ENCODE measurements at places on chromosomes 4 and X. TPM values are rescaled to one million over a fixed set of nuclear protein-coding genes. Genes with fewer than 3 reads are reported as not detected.

The UPF3B gene
- 21.0 TPM for total RNA-seq

The SUPT20HL1 gene
- not detected for total RNA-seq

GRCh38 chrX:140766024-140766611, 56.6 kb downstream of the LINC00632 start:
- no peak for DNase-seq

DNA sequence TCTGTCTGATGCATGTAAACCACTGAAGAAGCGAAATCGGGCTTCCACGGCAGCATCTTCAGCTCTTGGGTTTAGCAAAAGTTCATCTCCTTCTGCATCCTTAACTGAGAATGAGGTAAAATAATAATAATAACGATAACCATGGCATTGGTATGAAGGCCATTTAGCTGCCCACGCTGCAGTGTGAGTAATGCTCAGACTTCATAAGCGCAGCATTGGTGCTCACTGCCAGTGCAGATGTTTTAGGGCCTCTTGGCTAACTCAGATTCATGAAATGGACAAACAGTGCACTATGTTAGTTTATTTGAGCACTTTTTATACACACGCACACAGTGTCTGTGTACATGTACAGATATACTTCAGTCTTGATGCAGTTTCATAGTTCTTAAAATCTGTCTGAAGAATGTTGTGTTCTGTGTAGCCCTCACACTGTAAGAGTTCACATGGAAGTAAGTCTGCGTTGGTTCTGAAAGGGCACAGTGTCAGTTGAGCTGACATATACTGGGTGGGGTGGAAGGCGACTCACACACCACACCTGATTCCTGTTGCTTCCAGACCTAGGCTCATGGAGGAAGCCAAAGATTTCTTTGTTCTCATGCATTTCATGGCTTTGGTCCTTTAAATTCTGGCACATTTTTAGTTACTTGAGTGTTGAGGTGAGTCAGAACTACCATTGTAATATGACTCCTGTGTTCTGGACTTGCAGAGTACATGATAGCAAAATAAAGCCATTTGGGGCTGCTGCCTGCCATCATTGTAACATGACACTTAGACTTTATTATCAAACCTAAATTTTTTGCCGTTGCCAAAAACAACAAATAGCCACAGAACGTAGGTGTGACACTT, 68.7 kb downstream of the NSD2 start:
- no peak for DNase-seq

DNA sequence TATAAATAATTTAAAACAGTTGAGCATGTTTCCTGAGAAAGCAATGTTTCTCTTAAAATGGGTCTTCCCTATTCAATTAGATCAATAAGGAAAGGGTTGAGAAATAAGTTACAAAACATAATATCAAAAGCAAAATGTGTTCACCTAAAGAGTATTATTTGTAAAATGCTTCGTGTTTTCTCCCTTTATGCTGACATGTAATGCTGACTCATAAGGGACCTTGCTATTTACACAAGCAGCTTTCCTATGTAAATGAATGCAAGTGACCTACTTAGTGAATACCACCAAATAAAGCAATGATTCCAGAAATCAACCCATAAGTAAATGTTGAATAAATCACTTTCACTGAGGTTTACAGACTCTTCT, 91.5 kb downstream of the ELOVL6 start:
- no peak for DNase-seq

DNA sequence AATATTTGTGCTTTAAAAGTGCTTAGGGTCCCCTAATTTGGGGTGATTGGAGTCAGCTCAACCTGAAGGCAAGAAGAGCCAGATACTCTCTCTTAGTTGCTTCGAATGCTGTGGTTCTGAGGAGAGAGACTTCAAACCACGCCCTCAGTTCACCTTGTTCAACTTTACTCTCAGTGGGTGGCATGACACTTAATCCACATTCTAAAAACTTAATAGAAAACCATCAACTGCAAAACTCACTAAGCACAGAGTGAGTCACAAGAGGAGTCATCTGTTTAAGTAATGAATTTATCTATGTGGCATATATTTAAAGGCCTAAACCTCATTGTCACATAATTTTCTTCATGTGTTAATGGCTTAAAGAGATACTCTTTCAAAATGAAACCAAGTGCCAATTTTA, 99.5 kb upstream of the SLC4A4 start:
- no peak for DNase-seq

The H2BW2 gene
- not detected for total RNA-seq

The PLP2 gene
- total RNA-seq = 48.2 TPM

DNA sequence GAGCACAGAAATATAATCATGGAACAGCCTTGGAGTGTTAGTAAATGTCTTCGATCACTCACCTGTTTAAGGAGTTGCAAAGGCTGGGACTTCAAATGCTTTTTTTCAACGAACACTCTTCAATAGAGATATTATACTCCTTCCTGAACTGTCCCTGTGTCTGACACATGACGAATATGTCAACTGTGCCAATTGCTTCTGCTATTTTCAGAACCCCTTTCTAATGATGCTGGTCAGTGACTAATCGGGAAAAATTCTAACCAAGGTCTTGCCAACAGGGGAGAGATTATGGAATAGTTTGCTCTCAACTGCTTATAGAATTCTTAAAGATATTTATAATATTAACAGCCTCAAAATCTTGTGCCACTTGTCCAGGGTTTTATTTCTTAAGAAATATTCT, 8.5 kb upstream of the KLHL34 start:
- DNase-seq = no peak

- no peak for DNase-seq
Observed at GRCh38 chrX:133350751-133351150, 64.5 kb downstream of the GPC4 start.

The FGFRL1 gene
- total RNA-seq = 17.0 TPM

DNA sequence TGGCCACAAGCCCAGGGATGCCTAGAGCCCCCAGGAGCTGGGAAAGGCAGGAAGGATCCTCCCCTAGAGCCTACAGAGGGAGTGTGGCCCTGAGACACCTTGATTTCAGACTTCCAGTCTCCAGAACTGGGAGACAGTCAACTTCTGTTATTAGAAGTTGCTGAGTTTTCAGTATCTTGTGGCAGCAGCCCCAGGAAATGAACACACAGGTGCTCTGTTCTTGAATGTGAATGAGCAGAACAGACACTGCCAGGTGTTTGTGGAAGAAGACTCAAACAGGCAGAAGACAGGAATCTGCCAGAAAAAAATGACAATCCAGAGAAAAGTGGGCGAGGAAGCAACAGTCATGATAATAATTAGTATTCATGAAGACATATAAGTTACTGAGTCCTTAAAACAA, 64.5 kb upstream of the STS start:
- no peak for DNase-seq

The MAGEB3 gene
- total RNA-seq = not detected

The MAGEA8 gene
- total RNA-seq = not detected

GRCh38 chrX:45323387-45323786, 122.7 kb upstream of the DIPK2B start:
- DNase-seq = no peak

The MAGEC1 gene
- total RNA-seq = not detected

DNA sequence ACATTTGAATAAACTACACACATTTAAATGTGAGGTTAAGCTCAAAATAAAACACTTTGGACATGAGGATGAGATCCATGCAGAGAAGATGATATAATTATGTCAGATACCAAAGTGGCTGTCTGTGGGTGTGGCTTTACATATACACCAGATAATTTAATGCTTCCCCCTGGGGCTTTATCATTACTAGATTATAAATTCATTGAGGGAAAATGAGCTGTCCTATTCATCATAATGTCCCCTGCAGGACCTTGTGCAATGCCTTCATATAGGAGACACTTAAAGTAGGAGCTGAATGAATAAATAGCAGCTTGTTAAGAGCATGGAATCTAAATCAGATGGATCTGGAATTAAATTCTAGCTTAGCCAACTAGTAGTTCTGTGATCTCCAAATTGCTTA, 49.7 kb downstream of the OTC start:
- no peak for DNase-seq

- no peak for DNase-seq
Observed at GRCh38 chrX:45007598-45007997, 134.6 kb downstream of the KDM6A start.

- DNase-seq = no peak
Observed at GRCh38 chrX:12843061-12843667, 23.7 kb upstream of the TLR7 start.

The GAGE12E gene
- total RNA-seq = not detected

GRCh38 chrX:118736394-118737010, 9.1 kb downstream of the IL13RA1 start:
- DNase-seq = no peak

- no peak for DNase-seq
Observed at GRCh38 chr4:139814323-139815015, 148.8 kb downstream of the MGST2 start.

The NALF2 gene
- 0.26 TPM for total RNA-seq

DNA sequence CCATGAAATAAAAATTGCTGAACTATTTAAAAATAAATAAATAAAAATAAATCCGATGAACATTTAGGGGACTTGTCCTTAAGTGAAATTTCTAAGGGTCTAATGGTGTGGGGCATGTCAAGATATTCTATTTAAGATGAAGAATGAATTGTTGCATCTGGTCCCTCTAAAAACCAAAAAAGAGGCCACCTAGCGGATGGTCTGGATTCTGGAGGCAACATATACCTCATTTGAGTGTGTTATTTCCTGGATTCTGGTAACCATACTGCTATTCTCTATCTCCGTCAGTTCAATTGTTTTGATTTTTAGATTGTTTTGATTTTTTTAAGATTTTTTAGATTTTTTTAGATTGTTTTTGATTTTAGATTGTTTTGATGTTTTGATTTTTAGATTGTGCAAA, 28.3 kb downstream of the AGTR2 start:
- DNase-seq = no peak

The NAP1L3 gene
- 2.8 TPM for total RNA-seq

DNA sequence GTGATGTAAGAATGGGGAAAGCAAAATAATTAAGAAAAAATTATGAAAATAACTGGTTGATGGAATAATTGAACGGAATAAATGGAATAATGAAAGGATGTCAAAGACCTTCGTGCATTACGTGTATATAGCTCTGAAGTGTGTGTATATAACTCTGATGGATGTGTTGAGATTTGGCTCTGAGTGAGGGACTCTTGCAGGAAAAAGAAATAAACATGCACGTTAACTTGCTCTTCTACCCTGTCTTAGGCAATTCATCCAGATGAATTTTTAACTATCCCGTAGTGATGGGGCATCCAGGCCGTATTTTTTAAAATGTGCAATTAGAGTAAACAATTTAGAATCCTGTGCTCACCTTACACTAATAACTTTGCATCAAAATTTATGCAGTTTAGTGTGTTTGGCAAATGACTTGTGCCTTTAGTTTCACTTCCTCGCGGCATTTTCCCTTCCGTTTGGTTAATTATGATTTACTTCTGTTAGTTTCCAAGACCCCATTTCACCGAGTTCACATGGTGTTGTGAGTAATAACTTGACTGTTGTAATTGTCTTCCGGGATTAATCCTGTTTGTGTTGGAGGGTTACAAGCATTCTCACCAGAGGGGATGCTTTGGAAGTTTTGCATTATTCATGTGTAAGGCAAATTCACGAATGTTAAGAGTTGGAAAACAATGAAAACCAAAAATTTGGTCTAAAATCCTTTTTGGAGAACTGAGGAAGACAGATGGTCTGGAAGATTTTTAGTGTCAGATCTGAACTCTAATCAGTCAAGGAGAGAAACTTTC, 256.5 kb upstream of the FAT1 start:
- DNase-seq = no peak

DNA sequence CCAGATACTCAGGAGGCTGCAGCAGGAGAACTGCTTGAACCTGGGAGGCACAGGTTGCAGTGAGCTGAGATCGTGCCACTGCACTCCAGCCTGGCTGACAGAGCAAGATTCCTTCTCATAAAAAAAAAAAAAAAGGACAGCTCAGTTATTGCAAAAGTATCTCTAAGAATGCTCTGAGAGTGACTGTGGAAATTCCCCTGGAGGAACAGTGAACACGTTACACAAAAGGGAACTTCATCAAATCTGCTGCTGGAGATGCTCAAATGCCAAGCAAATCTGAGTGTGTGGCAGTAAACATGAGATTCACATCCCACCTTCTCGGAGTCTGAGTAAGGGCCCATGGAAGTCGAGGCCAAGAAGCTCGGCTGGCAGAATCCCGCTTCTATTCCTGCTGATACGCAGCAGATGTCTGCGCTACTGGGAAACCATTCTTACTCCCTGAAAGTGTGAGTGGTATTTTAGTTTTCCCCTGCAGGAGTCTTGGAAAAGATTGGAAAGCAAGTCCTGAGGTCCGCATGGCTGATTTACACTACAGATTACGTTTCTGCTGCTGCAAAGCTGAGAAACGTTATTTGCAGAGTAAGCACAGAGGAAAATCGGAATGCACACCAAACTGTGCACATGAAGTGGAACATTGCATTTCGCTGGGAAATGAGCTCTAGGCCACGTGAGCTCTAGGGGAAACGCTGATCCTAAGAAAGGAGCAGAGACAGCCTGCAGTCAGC, 162.9 kb downstream of the NSUN7 start:
- DNase-seq = no peak

The LETM1 gene
- total RNA-seq = 77.3 TPM

The ZDHHC15 gene
- 0.30 TPM for total RNA-seq

The SYNPO2 gene
- 0.26 TPM for total RNA-seq

DNA sequence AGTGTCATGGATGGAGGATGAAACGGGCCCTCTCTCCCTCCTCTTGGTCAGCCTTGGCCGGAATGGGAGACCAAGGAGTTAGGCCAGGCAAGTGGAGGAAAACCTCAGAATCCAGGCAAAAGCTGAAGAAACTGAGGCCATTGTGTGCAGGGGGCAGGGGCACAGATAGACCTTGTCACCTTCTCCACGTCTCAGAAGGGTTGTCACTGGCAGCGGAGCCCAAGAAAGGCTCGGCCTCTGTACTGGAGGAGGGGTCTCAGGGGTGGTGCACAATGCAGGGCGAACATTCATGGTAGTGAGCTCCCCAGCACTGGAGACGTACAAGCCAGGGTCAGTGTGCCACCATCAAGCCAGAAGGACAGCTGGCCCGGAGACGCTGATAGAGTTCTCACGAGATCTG, 139.5 kb downstream of the CPZ start:
- no peak for DNase-seq

DNA sequence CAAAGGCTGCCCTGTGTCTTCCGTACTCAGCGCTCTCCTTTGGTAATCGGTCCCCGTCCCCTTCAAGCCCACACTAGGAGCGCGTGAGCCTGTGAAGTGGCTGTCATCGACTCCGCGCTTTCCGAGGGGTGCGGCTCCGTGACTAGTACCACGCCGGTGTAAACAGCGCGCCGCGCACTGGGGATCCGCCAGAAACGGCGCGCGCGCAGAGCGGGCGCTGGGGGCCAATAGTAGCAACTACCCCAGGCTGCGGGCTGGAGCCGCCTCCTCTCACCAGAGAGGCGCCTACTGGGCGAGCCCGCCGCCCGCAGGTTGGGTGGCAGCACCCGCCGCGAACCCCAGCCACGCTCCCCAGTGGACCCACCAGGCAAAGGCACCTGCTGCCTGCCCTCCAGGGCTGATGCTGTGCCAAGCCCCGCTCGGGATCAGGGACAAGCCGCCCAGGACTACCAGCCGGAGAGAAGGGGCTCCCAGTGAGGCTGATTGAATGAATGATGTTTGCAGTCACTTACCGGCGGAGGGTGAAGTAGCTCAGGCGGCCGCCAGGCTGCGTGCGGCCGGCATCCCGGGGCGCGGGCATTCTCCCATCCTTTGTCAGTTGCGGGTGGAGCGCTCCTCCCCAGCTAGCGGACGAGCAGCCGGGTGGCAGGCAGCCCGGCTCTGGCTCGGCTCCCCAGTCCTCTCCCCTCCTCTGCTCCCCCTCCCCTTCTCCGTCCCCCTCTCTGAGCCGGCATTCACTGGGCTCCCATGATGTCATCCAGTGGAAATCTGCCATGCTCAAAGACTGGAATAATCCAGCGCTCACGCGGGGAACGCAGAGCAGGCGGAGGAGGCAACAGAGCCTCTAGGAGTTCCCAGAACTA, 370.3 kb upstream of the SMIM31 start:
- peak; percentile 11 for DNase-seq

- peak; percentile 80 for DNase-seq
Observed at GRCh38 chr4:8228319-8229250, 29.5 kb downstream of the SH3TC1 start.

Measured in activated naive CD8-positive, alpha-beta T cell treated with anti-CD3 and anti-CD28 coated beads for 36 hours (primary cell).